Hematopoietic multipotent progenitor cell treated with erythropoietin and hydrocortisone succinate and interleukin-3 and kit ligand, for 4 days (in vitro differentiated cells): ENCODE measurements at places on chromosomes 5 and 9.

GRCh38 chr5:72452515-72453245 lies 54.5 kb downstream of the ZNF366 start:
- DNase-seq = no peak

GRCh38 chr9:136552117-136552703 lies 6.4 kb upstream of the NOTCH1 start:
- DNase-seq = peak; percentile 88

- DNase-seq = no peak
These were observed 223.0 kb upstream of the GRIA1 start for GRCh38 chr5:153267506-153267905.

- DNase-seq = peak; percentile 58
These were observed 201.7 kb downstream of the PAPPA start for GRCh38 chr9:116355153-116355921.

- DNase-seq = peak; percentile 12
These were observed 15.7 kb downstream of the IRGM start for GRCh38 chr5:150862070-150862469.

DNA sequence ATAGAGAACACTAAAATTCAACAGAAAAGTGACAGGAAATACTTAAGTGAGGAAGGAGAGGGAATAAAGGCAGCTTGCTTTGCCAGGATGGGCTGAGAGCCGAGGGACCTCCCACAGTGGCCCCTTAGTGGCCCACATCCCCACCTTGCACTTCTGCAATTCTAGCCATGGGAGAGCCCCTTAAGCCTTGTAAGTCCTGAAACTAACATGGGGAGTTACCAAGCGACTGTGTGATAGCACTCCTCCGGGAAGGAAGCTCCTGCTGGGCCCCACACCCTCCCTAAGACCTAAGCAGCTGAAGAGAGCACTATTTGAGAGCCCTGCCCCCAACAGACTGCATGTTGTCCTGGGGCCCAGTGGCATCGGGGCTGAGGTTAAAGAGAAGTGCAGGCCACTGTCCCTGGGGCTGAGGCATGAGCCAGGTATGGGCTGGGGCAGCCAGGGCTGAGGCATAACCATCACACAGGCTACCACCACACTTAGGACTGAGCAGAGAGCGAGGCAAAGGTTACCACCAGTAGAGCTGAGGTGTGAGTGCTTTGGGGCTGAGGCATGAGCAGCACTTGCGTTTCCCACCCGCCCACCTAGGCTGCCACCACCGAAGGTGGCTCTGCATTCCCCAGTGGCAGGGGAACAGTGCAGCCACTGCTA lies 301.8 kb upstream of the TRPC7 start:
- no peak for DNase-seq

DNA sequence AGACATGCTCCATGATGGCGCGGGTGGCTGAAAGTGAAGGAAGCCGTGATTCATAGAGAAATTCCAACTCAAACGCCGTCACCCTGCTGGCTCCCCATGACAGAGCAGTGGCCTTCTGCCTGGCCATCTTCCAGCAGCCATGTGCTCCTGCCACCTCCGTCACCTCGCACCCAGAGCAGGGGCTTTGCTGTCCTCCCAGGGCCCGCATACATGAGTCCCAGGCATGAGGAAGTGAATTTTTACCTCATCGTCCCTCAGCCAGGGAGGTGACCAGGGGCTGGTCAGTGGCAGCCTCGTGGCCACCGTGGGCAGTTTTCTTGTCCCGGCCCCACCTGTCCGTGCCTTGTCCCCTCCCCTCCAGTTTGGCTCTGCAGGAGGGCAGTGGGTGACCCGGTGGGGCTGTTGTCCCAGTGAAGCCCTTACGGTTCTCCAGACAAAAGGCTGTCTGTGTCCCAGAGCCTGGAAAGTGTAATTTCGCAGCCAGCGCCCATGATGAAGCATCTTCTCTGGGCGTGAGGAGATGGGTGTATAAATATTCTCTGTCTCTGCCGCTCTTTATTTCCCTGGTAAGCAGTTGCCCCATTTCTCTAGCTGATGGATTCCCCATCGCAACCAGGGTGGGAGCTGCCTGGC lies 124.0 kb upstream of the LMX1B start:
- DNase-seq = no peak

DNA sequence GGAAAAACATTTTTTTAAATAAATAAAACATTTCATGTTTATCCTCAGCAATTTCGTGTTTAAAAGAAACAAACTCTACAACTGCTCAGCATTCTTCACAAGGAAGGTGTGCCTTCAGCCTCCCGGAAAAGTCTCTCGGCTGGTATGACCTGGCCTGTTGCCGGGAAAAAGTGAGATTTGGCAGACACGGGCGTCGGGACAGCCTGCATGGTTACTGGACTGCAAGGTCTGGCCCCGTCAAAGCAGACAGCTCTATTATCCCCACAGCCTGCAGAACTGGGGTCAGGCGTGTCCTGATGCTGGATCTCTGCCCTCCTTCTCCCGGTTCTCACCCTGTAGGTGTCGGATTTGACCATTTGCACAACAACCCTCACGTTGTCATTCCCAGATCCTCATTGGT lies 120.3 kb upstream of the SPATA31C2 start:
- no peak for DNase-seq

DNA sequence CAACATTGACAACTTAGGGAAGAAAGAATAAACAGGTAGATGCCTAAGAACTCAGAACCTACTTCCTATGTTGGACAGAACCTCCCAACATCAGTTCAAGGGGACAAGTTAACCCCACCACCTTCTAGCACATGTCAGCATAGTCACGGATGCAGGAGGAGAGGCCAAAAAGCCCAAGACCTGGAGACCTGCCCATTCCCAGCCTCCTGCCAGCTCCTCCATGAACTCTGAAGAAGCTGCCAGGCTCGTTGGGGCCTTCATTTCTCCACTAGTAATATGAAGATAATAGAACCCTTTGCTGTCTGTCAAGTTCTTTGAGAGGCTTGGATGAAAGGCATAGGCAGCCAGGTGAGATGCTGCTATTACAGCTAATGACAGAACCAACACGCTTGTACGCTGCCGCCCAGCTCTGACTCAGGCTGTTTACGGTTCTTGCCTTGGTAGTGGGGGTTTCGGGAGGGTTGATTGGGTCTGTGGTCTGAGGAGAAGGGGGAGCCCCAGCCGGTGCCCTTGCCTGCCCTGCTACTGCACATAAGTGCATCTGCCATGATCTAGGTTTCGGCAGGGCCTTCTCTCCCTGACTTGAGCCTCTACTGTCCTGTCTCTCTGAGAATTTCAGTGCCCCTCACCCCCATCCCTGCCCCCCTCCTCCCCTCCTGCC lies 82.2 kb downstream of the NRG2 start:
- DNase-seq = no peak

DNA sequence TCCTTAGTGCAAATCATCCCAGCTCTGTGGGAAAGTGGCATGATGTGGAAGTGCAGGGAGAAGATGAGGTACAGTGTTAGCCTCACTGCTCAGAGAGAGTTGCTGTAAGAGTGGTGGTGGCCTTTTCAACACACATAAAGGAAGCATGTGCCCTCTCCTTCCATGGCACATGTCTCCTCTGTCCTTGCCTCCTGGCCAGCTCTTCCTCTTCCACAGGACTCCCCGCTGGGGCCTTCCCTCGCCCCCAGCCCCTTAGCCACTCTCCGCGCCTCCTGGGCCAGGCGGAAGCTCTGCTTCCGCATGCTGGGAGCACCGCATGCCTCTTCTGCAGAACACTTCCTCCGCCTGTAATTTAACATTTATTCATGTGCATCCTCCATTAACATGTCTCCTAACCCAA lies 4.8 kb upstream of the KCNMB1 start:
- no peak for DNase-seq

DNA sequence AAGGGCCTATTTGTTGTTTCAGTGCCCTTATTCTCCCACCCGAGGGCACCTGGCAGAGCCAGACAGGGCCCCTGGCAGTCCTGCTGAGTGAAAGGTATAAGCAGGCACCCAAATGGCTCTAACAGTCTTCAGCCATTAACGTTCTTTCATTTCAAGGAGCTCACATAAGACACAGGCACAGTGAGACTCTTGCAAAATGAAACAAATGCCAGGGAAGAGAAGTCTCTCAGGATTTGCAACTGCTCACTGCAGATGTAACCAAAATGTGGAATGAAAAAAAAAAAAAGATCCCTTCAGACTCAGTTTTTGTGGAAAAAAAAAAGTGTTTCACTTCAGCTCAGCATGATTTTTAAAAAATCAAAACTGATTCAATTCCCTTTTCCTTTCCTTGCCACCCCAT lies 155.4 kb upstream of the LHFPL2 start:
- DNase-seq = no peak

GRCh38 chr5:95471487-95471886 lies 80.3 kb downstream of the FAM81B start:
- DNase-seq = no peak

DNA sequence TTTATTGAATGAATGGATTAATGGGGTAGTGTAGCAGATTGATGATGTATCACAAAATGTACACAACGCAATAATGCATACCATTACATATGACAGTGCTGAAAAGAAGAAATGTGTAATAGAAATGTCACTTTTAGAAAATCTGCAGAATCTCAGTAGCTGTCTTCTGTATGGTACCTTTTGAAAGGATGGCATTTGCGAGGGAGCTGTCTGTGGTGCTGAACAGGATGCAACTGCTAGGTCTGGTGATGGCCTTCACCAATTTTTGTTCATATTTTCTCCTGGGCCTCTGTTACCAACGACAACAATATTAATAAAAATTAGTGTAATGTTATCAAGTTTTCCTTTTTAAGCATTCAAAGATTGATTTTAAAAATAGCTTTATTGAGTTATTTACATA lies 36.2 kb upstream of the OTULIN start:
- DNase-seq = peak; percentile 83

DNA sequence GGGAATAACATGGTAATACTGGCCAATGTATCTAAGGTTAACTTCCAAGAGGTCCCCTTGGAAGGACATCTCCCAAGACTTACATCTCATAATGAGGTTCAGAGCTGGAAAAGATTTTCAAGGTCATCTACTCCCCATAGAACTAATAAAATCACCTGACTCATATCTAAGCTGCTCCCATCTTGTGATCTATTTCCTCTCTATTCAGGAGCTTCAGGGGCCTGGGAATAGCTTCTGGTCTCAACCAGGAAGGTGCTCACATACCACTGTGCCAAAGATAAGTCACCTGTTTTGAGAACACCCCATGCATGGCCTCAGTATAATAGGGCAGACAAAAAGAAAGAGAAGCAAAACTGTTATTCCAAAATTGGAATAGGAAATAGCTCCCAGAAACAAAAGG lies 74.2 kb downstream of the OXCT1 start:
- no peak for DNase-seq

DNA sequence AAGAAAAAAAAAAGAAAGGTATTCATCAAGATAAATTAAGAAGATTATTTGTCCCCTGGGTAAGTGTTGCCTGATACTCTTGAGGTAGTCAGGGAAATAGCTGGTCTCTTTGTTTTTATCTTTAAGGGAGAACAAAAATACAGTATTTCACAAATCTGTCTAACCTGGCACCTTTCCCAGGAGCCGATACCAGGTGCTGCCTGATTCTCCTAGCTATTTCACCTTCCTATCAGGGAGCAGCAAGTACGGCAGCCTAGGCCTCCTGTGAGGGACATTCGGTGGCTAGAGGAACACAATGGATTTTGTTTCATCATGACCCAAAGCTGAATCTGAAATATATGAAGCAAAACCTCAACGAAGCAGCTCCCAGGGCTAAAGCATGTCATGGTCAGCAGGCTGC lies 86.0 kb downstream of the TARS1 start:
- no peak for DNase-seq

GRCh38 chr5:174110310-174110709 lies 64.8 kb downstream of the NSG2 start:
- DNase-seq = no peak

- DNase-seq = no peak
These were observed 7.4 kb upstream of the CARD19 start for GRCh38 chr9:93088656-93089015.

DNA sequence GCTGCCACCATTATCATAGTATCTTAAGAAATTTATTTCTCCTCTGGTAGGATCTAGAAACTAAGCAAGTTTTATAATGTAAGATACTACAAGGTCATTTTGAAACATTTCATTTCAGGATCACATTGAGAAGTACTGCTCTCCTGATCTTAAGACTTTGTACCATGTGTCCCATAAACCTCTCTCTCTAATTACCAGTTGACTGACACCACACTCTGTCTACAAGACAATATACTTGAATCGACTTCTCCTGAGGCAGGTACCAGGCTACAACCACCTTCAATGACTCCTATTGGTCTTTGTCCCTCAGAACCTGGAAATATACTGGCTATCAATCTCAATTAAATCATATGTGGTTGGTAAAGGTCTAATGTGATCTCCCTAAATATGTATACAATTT lies 597.0 kb downstream of the PTPRD start:
- DNase-seq = no peak

- DNase-seq = no peak
These were observed 498.2 kb upstream of the CD180 start for GRCh38 chr5:67694810-67695191.

- peak; percentile 90 for DNase-seq
These were observed 20.3 kb upstream of the TNIP1 start for GRCh38 chr5:151101151-151101550.

- DNase-seq = no peak
These were observed 9.3 kb upstream of the TRIM36 start for GRCh38 chr5:115179030-115179393.

DNA sequence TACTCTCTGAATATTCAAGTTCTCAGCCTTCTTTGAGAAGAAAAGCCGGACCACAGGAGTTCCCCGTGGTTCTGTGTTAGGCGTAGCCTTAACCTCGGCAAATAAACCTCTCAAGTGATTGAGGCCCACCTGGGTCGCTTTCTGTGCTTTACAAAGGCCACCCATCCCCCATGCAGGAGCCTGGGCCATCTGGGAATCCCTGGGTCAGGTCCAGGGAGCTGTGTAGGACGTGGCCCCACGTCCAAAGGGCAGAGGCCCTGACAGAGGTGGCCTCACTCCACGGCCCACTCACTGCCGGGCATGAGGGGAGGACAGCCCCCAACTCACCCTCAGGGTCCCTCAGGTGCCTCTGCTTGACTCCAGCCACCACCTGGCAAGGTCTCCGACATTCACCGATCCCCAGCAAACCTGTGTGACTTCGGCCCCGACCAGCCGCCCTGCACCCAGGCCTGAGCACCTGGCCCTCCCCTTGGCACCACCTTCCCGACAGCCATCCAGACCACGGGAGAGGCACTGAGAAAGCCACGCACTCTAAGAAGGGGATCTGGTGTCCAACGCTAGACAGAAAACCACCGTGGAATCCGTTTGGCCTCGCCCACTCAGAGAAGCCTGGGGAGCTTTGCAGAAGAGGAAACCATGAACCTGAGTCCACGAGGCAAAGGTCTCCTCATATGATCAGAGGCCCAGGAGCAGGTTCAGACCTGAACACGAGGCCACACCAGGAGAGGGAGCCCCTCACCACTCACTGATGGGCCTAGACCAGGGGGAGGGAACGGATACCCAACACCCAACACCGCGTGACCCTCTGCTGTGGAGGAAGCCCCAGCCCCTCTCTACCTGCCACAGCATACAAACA lies 4.5 kb downstream of the SLC12A7 start:
- peak; percentile 52 for DNase-seq

- DNase-seq = no peak
These were observed 21.7 kb downstream of the DCP2 start for GRCh38 chr5:112998296-112998695.

DNA sequence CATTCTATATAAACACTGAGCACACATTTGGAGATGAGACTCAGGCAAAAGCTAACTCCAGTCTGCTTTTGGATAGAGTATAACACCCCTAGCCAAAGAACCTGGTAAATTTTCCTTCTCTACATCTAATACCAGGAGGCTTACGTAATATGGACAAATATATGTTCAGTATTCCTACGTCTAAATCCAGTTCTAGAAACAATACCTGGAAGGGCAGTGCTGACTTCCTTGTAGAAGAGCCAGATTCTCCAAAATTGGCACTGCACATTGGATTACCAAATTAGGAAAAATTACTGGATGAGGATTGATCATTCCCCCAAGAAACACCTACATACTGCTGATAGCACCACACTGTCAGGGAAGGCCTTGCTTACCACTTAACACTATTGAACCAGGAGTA lies 247.4 kb downstream of the SAXO1 start:
- DNase-seq = no peak
